Effector memory CD8-positive, alpha-beta T cell (primary cell): ENCODE measurements at places on chromosomes 5 and 9.
A peak's percentile ranks its signal among the peaks of the same experiment; 100 is the strongest.

GRCh38 chr9:137505421-137506140 is 44.6 kb downstream of the PNPLA7 start:
- H3K27me3 ChIP-seq = no peaks in the 10 kb centered on the region
- H3K4me3 ChIP-seq = no peak overlapping the region
- no peak for DNase-seq
- peaks cover 16% of the 10 kb centered on the region for H3K36me3 ChIP-seq
- no peak overlapping the region for H3K27ac ChIP-seq

DNA sequence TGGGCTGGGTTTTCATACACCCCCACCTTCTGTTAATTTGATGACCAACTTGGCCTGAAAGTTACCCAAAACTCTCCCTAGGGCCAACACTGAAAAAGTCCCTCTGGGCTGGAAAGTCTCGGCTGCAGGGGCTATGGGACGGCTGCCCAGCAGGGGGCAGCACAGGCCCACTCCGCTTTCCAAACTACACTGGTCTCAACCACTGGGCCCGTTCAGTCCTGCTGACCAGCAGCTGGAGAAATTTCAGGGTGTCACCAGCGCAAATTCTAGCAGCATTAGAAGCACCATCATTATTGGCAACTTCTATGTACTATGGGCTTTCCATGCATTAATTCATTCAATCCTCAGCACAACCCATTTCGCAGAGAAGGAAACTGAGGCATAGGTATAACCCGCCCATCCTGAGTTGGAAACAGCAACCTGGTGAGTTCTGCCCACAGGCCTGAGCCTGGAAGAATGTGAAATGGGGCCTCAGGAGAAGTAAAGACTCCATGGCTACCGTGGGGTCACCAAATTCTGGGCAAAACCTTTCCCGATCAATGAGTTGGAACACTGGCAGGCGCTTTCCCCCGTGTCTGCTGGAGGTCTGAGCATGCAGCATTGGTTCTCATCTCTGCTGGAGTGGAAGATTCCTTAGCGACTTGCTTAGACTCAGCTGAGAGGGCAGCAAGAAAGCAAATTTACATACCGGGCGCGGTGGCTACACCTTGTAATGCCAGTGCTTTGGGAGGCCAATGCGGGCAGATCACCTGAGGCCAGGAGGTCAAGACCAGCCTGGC is 9.7 kb downstream of the ORM2 start:
- DNase-seq = peak; percentile 51
- H3K4me1 ChIP-seq = peaks cover 31% of the 10 kb centered on the region
- peak overlapping the region; percentile 56 for H3K27ac ChIP-seq
- no peak overlapping the region for H3K4me3 ChIP-seq
- H3K36me3 ChIP-seq = peaks cover 96% of the 10 kb centered on the region

DNA sequence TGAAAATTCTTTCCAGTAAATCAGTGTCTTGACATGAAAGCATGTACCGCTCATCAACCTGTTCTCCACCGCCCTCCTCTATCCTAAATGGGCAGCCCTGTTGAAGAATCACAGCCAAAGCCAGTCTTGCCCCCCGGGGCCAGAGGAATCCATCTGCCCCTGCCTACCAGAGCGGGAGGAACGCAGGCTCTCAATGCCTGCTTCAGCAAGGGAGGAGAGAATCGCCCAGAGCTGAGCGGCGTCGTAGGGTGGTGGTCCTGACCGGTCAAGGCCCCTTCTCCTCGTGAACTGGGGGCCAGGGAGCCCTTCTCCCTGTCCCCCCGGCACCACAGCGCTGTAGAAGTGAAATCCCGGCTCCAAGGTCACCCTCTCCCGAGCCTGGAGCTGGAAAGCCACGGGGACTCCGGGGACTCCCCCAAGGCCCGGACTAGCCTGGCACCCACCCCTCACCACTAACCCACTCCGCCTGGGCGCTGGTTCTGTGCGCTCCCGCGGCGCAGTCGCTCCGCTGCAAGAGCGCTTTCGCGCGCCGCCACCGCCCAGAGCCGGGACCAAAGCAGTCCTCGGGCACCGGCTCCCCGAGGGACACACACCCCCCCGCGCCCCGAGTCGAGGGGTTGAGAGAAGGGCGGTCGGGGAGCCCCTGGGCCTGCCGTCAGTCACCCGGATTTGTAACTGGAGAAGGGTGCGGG is 718 bp upstream of the TMEM215 start:
- H3K36me3 ChIP-seq = no peaks in the 10 kb centered on the region
- no peaks in the 10 kb centered on the region for H3K4me1 ChIP-seq
- DNase-seq = no peak
- H3K4me3 ChIP-seq = no peak overlapping the region
- H3K27ac ChIP-seq = no peak overlapping the region
- H3K27me3 ChIP-seq = peaks cover 50% of the 10 kb centered on the region

DNA sequence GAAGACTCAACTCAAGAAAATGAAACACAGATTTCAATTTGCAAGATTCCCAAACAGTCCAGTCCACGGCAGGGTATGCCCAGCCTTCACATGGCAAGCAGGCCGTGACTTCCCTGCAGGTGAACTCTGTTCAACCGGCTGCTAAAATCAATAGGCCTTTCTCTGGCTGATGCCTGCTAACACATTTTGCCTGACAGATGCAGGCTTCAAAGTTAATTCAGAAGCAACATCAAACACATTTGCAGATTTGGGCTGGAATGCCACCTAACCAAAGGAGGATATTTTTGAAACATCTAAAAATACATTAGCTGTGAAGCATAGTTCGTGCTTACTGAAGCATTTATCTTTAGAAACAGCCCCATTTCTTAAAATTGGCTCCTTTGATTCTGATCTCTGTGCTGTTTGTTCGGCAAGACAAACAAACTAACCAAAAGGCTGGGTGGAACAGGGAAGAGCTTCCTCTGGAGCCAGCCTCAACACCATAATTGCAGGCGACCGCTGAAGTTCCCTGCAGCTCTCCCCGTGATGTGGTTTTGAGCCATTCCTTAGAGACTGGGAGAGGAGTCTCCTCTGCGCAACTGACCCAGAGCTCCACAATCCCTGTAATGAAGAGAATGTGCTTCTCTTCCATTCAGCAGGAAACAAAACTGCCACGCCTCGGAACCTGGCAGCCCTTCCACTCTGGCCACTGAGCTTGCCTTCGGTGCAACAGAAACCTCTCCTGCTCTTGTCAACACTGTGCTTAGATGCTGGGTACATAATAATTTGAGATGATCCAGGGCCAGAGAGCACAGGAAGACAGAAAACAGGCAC is 126.5 kb downstream of the MYO10 start:
- no peak for DNase-seq
- no peak overlapping the region for H3K27ac ChIP-seq
- H3K36me3 ChIP-seq = peaks cover 6% of the 10 kb centered on the region
- no peak overlapping the region for H3K4me3 ChIP-seq
- H3K4me1 ChIP-seq = no peaks in the 10 kb centered on the region
- H3K27me3 ChIP-seq = no peaks in the 10 kb centered on the region

DNA sequence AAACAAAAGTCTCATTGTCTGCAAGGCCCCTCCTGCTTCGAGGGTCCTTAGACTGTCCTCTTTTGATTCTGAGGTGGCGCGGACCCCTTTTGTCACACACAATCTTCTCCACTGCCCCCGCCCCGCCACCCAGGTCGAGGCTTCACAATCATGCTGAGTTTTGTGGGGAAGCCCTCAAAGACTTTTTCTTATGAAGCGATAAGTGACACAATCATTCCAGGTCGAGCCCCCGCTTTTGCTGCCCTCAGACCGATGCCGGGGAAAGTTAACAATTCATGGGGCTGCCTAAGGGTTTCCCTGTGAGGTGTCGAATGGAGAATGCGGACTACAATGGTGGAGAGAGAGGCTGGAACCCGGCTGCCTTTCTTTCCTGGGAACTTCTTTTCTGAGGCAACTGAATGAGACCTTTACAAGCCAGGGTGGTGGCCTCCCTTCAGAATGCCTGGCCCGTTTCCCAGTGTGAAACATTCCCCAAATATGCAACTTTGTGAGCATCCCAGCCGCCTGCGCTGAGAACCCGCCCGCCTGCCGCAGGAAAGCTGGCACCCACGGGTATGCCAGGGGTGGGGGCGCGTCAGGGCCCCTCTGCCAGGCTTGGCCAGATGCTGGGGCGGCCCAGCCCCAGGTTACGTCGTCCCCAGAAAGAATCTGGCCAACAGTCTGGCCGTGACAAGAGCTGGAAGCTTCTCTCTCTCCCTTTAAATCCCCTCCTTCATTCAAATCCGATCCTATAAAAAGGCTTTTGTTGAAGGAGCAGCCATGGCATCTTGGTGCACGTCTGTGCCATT is 71.9 kb downstream of the MAP1B start:
- no peak overlapping the region for H3K27ac ChIP-seq
- H3K27me3 ChIP-seq = peaks cover 73% of the 10 kb centered on the region
- no peak for DNase-seq
- H3K4me3 ChIP-seq = no peak overlapping the region
- H3K4me1 ChIP-seq = no peaks in the 10 kb centered on the region

- H3K4me1 ChIP-seq = no peaks in the 10 kb centered on the region
- H3K27me3 ChIP-seq = no peaks in the 10 kb centered on the region
- no peak overlapping the region for H3K4me3 ChIP-seq
- no peak for DNase-seq
- H3K27ac ChIP-seq = no peak overlapping the region
- H3K36me3 ChIP-seq = no peaks in the 10 kb centered on the region
Observed at GRCh38 chr5:85441156-85441555, 1056.5 kb upstream of the EDIL3 start.

DNA sequence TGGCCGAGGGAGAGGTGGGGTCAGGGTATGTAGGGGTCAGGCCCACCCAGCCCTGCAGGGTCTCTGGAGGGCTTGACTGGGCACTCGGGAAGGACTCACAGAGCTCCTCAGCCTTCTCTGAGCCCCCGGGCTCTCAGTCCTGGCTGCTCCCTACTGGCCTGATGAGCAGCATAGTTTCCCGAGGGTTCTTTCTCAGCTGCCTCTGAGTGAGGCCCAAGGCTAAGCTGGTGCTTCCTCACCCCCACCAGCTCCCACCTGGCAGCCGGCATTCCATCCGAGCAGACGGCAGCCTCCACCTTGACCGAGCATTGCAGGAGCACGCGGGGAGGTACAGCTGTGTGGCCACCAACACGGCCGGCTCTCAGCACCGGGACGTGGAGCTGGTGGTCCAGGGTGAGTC is 56.0 kb downstream of the HMCN2 start:
- H3K36me3 ChIP-seq = peaks cover 3% of the 10 kb centered on the region
- no peak overlapping the region for H3K27ac ChIP-seq
- H3K27me3 ChIP-seq = peaks cover 89% of the 10 kb centered on the region
- H3K4me3 ChIP-seq = no peak overlapping the region
- no peak for DNase-seq

DNA sequence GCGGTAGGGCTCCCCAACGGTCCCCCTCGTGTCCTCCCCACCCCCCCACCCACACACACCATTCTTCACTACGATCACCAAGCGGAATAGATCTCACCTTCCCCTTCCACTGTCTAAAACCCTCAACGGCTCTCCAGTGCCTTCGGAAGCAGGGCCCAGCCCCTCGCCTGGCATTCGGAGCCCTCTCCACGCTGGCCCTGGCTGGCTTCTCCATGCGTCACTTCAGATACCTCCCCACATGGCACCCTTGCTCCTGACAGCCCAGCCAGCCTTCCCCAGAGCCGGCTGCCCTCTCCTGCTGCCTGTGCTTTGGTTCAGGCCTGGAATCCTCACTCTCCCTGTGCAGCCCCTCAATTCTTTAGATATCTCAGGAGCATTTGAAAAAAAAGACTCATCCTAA is 126.6 kb downstream of the ZNF354C start:
- DNase-seq = no peak
- no peak overlapping the region for H3K27ac ChIP-seq
- H3K4me1 ChIP-seq = no peaks in the 10 kb centered on the region
- no peak overlapping the region for H3K4me3 ChIP-seq

DNA sequence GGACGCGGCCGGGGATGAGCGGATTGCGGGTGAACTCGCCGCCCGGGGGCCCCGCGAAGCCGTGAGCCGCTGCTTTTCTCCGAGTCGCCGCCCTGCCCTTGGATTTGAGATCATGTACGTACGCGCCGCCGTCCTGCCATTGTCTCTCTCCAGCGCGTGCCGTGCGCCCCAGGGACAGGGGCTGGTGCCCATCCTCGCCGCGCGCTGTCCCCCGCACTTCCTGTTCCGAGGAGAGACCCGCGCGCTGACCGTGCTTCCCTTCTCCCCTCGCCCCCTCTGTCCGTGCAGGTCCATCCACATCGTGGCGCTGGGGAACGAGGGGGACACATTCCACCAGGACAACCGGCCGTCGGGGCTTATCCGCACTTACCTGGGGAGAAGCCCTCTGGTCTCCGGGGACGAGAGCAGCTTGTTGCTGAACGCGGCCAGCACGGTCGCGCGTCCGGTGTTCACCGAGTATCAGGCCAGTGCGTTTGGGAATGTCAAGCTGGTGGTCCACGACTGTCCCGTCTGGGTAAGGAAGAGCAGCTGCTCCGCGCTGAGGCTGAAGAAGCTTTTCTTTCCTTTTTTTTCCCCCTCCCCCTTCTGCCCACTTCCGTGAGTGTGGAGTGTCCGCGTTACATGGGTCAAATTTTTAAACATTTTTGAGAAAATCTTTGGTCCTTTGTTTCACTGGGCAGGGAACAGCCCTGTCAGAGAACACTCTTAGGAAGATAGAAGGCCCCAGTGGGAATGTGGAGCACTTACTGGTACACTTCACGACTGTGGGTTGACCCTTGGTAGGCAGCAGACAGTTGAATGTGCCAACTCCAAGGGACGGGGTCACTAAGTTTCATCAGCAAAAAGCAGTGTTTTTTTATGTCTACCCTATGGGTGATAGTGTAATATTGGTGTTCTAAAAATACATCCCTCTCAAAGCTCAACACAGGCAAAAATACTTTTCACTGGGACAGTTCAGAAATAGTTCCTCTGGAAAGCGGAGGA is 727 bp downstream of the RHOBTB3 start:
- peak overlapping the region; percentile 83 for H3K4me3 ChIP-seq
- H3K36me3 ChIP-seq = no peaks in the 10 kb centered on the region
- DNase-seq = peak; percentile 17
- peaks cover 48% of the 10 kb centered on the region for H3K27me3 ChIP-seq
- H3K4me1 ChIP-seq = peaks cover 14% of the 10 kb centered on the region

GRCh38 chr5:67644221-67644920 is 447.8 kb upstream of the CD180 start:
- no peak for DNase-seq
- H3K27me3 ChIP-seq = peaks cover 10% of the 10 kb centered on the region
- peaks cover 12% of the 10 kb centered on the region for H3K4me1 ChIP-seq
- no peaks in the 10 kb centered on the region for H3K36me3 ChIP-seq
- H3K4me3 ChIP-seq = no peak overlapping the region

DNA sequence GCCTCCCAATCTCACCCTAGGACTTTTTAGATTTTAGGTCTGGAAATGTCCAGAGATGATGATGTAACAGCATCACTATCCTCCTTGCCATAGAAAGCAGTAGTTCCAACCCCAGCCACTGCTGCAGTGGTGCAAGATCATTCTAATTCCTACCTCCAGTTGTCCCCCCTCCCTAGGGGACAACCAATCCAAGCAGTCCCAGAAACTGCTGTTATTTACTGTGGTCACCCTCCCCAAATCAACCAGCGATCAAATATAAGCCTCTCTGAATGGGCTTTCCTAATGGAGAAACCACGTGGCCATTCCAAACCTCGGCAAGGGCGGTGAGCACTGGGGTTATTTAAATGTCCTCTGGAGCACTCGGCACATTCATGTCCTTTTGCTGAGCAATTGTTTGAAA is 159.8 kb downstream of the SLF1 start:
- peaks cover 42% of the 10 kb centered on the region for H3K27me3 ChIP-seq
- H3K4me3 ChIP-seq = no peak overlapping the region
- DNase-seq = no peak
- no peak overlapping the region for H3K27ac ChIP-seq
- H3K4me1 ChIP-seq = no peaks in the 10 kb centered on the region

GRCh38 chr9:14882090-14882489 is 28.1 kb downstream of the FREM1 start:
- no peak overlapping the region for H3K27ac ChIP-seq
- no peaks in the 10 kb centered on the region for H3K36me3 ChIP-seq
- no peaks in the 10 kb centered on the region for H3K4me1 ChIP-seq

GRCh38 chr5:181108578-181109165 is 22.3 kb downstream of the OR2V1 start:
- H3K36me3 ChIP-seq = no peaks in the 10 kb centered on the region
- DNase-seq = no peak
- H3K4me1 ChIP-seq = peaks cover 7% of the 10 kb centered on the region
- H3K27ac ChIP-seq = no peak overlapping the region
- H3K27me3 ChIP-seq = peaks cover 92% of the 10 kb centered on the region
